ENCODE measurements at places on chromosomes 11 and 22.

- no peak for DNase-seq
Observed at GRCh38 chr11:127993788-127994187, 593.6 kb downstream of the ETS1 start.

GRCh38 chr11:9759519-9760192 lies 95.8 kb downstream of the SWAP70 start:
- DNase-seq: peak; percentile 97

- no peak for DNase-seq
Observed at GRCh38 chr11:72226701-72227100, 2.1 kb downstream of the INPPL1 start.

DNA sequence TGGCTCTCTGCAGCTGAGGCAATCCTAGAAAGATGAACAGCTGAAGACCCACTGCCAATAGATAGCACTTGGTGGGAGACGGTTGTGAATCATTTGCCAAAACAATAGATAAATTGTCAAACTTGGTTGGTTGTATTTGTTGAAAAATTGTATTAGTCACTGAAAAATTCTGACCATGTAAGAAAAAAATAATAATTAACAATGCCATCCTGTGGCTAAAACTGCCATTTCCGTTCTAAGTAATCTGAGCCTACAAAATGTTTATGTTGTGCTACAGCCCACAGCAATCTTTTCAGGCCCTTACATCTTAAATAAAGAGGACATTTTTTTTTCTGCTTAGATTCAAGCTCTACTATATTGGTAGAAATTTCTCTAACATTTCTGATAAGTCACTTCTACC lies 103.2 kb upstream of the ANO3 start:
- DNase-seq: no peak

DNA sequence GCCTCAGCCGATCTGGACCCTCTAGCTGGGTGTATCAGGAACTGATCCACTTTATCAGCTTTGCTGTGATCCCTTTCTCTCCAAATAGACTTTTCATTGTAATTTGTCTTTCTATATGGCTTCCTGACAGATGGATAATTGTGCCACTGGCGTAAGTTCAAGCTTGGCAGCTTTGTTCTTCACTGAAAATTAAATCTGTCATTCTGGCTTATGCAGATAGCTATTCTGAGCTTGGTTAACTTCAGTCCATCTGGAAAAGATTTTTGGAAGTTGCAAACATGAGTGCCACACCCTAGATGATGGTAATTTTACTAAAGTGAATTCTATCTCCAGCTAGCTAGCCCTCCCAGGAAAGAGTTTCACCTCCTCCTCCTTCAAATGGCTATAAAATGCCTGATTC lies 8.1 kb downstream of the OR5A2 start:
- DNase-seq: no peak

DNA sequence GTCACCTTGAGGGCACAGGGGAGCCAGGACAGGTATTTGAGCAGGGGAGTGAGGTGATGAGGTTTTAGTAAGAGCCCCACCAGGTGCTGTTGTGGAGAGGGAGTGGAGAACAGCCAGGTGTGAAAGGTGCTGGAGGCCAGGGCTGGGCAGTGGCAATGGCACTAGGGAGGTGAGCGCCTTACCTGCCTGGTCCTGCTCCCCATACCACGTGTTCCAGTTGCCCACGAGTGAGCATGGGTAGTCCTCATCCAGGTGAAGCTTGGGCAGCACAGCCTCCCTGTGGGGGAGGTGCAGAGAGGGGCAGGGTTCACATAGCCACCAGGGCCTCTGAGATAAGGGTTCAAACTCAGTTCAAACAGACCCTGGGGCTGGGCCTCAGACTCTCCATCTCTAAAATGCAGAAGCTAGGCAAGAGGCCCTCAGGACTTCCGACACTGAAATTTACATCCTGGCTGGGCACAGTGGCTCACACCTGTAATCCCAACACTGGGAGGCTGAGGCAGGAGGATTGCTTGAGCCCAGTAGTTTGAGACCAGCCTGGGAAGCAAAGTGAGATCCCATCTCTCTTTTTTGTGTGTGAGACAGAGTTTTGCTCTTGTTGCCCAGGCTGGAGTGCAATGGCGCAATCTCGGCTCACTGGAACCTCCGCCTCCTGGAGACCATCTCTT lies 11.8 kb downstream of the NIPSNAP1 start:
- no peak for DNase-seq

DNA sequence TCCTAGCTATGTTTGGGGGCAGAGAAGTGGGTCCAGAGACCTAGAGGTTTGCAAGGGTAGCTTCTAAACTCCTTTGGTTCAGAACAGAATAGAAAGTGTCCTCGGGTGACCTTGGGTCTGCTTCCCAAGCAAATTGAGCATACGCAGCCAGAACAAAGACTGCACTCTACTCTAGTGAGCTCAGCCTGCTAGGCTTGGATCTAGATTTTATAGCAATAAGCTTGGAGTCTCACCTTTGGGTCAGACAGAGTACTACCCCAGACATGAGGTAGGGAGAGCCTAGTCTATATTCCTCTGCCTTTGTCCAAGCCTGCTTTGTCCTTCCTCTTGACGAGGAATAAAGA lies 52.6 kb upstream of the ELF5 start:
- no peak for DNase-seq

- no peak for DNase-seq
Observed at GRCh38 chr11:74471668-74472429, 4.5 kb upstream of the KCNE3 start.

- no peak for DNase-seq
Observed at GRCh38 chr11:46338988-46339666, 8.1 kb upstream of the DGKZ start.

DNA sequence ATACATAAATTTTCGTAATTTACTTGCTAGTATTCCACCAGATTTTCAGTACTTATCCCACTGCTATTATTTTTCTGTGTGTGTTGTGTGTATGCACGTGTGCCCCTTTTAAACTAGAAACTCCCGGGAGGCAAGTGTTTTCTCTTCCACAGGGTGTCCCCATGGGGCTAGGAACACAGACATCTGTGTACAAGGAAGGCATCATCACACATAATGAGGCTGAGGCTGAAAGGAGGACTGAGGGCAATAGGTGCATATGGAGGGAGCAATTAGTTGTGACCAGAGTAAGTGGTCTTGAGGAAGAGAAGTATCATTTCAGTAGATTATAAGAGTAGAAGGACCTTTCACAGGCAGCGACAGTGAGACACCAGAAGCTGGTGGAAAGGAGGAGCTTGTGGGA lies 2.1 kb upstream of the DPAGT1 start:
- no peak for DNase-seq

DNA sequence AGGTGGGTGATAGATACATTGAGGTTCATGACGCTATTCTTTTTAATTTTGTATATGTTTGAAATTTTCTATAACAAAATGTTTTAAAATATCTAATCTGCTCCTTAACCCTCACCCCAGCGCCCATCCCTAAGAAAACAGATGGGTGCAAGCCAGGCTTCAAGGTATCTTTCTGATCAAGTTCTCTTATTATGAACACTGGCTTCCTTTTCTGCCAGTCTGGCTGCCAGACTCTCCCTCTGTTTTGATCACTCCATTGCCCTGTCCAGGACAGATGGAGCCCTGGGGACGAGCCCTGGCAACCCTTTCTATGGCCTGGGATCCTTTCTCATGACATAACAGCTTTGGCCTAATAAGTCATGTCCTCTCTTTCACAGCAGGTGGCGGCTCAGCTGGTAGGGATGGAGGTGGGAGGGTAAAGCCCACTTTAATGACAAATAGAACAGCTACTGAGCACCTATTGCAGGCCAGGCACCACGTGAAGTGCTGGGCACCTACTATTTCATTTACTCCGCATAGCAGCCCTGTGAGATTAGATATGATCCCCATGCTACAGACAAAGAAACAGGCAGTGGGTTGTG lies 38.4 kb downstream of the DRD2 start:
- no peak for DNase-seq

- DNase-seq: no peak
Observed at GRCh38 chr11:93659196-93659595, 2.3 kb upstream of the CEP295 start.

DNA sequence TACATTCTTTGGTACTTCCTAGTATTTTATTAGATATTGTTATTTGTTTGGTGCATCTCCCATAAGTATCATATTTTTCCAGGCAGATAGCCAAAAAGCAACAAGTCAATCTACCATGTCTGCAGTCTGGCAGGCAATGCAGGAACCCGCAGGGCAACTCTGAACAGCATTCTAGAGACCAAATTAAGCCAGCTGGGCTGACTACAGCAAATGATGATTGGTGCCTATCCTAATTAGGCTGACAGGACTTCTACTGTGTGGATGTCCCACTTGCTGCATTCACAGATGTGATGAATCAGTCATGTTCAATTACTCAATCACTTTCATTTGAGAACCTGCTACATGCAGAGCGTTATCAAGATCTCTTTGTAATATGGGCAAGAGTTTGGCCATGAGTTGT lies 40.3 kb upstream of the AMOTL1 start:
- no peak for DNase-seq

GRCh38 chr11:101448881-101449442 lies 134.8 kb downstream of the TRPC6 start:
- peak; percentile 23 for DNase-seq

GRCh38 chr11:33585586-33586209 lies 114.9 kb downstream of the C11orf91 start:
- DNase-seq: no peak

GRCh38 chr22:47124961-47125360 lies 362.5 kb downstream of the TBC1D22A start:
- no peak for DNase-seq

- DNase-seq: peak; percentile 86
Observed at GRCh38 chr11:120303004-120303637, 22.0 kb upstream of the TLCD5 start.

DNA sequence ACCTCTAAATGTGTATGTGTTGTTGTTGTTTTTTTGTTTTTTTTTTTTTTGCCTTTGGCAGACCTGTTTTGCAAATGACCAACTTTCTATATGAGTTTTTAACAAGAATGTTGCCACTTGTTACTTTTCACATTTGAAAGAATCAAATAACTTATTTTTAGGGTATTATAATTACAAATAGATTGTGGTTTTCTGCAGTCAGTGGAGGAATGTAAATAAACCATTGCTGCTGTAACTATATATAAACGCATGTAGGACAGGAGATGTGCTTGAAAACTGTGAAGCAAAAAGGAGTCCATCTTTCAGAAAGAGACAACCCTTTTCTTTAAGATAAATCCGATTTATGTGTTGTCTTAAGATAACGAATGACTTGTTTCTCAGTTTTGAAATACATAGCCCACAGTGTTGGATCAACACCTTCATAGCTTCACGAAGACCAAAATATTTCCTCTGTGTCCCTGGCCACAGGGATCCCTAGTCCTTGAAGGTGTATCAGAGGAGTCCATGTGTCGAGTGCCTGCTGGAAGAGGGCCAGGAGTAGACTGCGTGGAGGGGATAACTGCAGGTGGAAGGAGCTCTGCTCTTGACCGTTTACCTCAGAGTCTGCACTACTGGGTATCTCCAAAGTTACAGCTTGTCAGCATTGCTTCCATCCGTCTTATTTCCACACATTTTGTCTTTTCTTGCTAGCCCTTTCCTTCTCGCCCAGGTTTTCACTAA lies 24.7 kb downstream of the TNRC6B start:
- no peak for DNase-seq

- DNase-seq: no peak
Observed at GRCh38 chr22:48098921-48099245, 1336.4 kb downstream of the TBC1D22A start.

DNA sequence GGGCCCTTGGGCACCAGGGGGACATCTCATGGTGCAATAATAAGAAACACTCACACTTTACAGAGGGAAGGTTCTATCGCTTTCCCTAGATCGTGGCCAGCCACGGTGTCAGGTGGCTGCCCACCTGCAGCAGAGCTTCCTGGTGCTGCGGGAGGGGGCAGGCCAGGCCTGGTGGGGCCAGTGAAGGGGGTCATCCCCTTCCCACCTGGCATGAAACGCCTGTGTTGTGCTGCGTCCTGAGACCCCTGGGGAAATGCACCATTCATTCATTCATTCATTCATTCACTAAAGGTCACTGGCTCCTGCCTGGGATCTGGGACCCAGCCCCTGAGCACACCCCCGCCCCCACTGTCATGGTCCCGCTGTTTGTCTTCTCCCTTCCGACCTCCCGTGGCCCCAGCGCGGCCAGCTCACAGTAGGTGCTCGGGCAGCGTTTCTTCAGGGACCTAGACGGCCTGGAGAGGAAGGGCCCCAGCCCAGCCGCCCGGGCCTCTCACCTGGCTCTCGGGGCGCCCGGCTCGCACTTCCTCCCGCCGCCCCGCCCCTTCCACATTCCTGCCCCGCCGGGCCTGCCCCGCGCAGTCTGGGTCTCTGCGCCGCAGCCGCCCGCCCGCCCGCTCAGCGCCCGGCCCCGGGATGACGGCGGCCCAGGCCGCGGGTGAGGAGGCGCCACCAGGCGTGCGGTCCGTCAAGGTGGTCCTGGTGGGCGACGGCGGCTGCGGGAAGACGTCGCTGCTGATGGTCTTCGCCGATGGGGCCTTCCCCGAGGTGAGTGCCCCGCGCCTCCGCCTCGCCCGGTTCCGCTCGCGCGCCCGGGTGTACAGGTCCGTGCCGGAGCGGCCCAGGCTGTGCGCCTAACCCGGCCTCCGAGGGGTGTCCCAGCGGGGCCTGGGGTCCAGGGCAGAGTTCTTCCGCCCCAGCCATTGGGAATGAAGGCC lies at the start of gene RHOD:
Gene RHOD (plus strand): TSS at position 581 of the 938 bp plus-strand sequence. CDS start 56 bp downstream, at position 637.
- DNase-seq: peak; percentile 54

GRCh38 chr11:131850507-131850906 lies 480.1 kb downstream of the NTM start:
- DNase-seq: no peak

- DNase-seq: no peak
Observed at GRCh38 chr11:10443152-10443551, 11.9 kb upstream of the AMPD3 start.

DNA sequence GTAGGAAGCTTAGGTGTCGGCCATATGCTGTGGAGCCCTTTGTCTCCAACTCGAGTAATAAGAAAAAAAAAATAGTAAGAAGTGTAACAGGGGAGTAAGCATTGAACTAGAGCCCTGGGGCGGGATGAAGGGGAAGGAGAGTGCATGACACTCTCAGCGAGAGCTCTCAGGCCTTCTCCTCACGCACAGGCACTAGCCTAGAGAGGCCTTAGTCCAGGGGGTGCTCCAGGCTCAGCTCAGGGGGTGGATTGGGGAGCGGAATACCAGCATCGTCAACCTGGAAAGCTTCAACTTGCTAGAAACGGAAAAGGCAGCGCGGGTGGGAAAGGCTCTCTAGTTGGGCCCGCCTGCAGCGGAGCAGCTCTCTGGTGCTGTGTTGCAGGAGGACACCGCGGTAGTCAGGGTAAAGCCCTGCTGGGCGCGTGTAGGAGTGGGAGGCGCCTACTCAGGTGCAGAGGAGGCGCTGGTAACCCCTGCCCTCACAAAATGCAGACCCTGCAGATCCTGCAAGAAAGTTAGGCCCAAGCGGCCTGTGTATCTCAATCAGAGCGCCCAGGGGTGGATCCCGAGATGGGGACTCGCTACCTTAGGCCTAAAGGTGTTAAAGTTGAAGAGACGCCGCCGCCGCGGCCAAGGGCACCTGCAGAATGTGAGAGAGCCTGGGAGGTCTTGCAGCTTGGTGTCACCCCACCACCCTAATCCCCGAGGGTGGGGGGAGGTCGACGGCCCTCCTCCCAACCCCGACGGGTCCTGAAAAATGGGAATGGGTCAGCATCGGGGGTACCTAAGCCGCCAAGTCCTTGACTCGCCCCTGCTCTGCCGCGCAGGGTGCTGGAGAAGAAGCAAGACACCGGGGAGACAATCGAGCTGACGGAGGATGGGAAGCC lies 2.8 kb downstream of the SLC17A6 start:
- DNase-seq: no peak

GRCh38 chr11:47087801-47088200 lies 88.9 kb downstream of the ARFGAP2 start:
- DNase-seq: no peak

All from AG08395 (cell line).